Neural progenitor cell (in vitro differentiated cells): ENCODE measurements at places on chromosomes 3 and 15. TPM values are rescaled to one million over a fixed set of nuclear protein-coding genes. Genes with fewer than 3 reads are reported as not detected.

SELENOT gene
- 73.4 and 133 TPM in 2 replicates for total RNA-seq

NR2E3 gene
- total RNA-seq = 0.28 TPM in 1 of 2 replicates, not detected in the other

DNA sequence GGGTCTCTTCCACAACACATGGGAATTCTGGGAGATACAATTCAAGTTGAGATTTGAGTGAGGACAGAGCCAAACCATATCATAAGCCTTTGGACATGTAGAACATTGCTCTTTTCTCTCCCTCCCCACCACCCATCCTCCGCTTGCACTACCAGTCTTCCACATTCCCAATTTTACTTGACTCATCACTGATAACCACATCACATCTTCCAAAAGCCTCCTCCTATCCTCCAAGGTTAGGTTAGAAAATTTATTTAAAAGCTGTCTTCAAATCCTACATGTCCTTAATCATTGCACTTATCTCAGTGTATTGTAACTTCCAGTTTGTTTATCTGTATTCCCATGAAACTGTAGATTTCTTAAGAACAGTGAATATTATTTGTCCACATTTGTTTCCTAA lies 10.4 kb downstream of the ZBED2 start:
- H3K27me3 ChIP-seq = no peaks in the 10 kb centered on the region
- DNase-seq = no peak
- no peak overlapping the region for H3K27ac ChIP-seq
- no peaks in the 10 kb centered on the region for H3K36me3 ChIP-seq

CATSPER2 gene
- total RNA-seq = 1.1 and 1.5 TPM in 2 replicates

GRCh38 chr15:41692049-41692448 lies 31.8 kb downstream of the MGA start:
- peak overlapping the region; percentile 43 for H3K27ac ChIP-seq
- H3K4me1 ChIP-seq = no peaks in the 10 kb centered on the region
- DNase-seq = no peak
- H3K27me3 ChIP-seq = no peaks in the 10 kb centered on the region
- no peak overlapping the region for H3K4me3 ChIP-seq
- H3K36me3 ChIP-seq = no peaks in the 10 kb centered on the region
